COR-L47 (cell line): ENCODE measurements at places on chromosomes 12 and 14.

DNA sequence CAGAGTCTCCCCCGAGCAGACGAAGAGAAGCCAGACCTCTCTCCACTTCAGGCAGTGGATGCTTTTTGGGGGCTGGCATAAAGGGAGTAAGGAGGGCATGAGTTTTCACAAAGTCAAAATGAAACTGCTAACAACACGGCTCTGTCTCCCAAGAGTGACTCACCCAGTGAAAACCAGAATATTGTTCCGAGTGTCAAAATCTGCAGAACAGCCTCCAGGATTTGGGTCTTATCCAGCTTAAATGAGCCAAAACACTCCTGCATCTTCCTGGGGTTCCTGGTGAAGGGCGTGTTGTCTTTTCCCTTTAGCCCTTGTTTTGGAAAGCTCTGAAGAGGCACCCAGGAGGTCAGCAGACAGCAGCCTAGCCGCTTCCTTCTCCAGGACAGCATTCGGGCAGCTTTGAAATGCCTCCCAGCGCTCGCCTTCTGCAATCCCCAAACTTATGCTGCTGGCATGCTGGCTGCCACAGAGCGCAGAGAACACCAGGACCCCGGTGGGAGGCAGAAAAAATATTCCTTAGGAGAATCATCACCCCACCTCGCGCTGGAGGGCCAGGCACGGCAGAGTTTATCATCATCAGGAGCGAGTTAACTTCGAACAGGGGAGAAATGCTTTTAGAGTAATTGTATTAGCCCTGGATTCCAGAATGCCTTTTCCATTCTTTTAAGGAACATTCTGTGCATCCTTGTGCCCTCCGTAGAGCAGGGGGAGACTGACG, 117.7 kb upstream of the NCOR2 start:
- DNase-seq: no peak

DNA sequence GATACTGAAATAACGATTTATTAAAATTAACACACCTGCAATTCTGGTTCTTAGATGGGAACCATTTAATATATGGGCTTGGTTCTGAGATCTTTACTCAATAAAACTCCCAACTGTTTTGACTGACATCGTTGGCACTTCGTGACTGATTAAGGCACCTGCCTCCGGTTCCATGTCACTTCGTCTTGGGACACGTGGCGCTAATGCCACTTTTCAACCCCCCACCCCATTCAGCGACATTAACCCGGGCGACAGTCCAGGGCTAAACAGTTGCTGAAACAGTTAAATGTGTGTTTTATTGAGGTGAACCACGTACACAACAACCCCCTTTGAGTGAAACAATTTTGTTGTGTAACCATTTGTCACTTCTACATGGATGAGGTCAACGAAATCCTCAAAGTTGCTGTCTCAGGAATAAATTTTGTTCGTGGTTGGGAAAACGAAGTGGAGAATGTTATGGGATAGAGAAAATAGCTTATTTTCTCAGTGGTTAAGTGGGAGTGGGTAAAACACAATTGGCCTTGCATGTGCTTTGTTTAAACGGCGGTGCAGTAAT, 9.9 kb upstream of the SLC38A2 start:
- no peak for DNase-seq

GRCh38 chr14:72605921-72606220, 288.0 kb downstream of the DPF3 start:
- no peak for DNase-seq

- no peak for DNase-seq
Measured at GRCh38 chr14:24428628-24429394, 657 bp downstream of the CBLN3 start.

- no peak for DNase-seq
Measured at GRCh38 chr12:5220835-5221234, 177.2 kb downstream of the KCNA5 start.

- peak; percentile 83 for DNase-seq
Measured at GRCh38 chr14:20332788-20333493, at the start of gene CCNB1IP1. Gene CCNB1IP1 (minus strand): TSS chr14:20333279. CDS start chr14:20316523, 16,756 bp downstream.

- no peak for DNase-seq
Measured at GRCh38 chr12:88273875-88274274, 131.8 kb downstream of the TMTC3 start.

DNA sequence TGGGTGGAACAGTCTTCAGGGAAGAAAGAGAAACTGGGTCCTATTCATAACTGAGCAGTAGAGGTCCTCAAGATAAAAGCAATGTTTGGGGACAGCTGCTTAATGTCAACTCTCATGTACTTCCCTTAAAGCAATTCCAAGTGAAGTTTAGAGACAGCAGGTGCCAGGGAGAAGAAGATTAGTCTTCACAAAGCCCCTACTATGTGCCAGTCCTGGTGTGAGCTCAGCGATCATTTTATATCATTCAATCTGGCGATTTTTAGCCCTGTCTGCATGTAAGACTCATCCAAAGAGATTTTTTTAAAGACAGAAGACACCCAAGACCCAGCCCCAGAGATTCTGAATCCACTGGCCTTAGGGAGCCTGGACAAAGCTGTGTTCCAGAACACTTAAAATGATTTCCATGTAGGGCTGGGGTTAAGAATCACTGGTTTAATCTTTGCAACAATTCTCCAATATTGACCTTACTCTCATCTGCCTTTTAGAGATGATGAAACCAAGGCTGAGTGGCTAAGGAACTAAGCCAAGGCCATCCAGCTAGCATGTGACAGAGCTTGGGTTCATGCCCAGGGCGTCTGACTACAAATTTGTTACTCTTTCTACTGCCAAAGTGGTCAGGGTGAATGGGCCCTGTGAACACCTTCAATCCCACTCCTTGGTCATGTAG, 404.5 kb upstream of the TBX3 start:
- DNase-seq: no peak

DNA sequence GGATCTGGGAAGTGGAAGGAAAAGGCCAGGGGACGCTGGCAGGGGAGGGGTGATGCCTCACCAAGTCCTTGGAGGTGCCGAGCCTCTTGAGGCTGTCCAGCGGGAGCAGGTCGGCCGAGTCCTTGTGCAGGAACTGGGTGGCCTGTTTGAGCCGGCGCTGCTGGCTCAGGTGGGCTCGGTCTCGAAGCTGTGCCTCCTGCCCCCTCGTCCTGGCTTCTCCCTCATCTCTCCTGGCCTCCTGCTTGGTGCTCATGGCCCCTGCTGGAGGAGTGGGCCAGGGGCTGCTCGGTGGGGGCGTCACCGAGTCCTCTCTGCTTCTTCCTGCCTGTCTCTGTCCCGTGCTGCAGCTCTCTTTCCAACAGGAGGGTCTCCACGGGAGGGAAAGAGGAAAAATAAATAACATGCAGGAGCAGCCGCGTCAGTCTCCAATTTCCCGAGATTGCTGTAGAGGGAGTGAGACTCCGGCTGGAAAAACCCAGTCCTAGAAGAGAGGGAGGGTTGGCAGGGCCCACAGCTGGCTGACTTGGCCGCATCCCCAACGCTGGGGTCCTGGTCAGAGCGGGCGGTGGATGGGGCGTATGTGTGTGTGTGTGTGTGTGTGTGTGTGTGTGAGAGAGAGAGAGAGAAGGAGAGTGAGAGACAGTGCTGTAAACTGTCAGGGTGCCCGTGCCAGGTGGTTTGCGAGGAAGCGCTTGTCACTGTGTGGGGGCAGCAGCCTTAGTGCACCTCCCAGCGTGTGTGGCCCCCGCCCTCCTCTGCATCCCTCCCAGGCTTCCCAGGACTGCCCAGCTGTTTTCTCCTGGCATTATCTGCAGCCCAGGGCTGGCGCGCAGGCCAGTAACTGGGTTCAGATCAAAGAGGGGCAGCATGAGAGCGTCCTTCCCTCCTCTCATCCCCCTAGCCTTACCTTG, at the start of gene NRIP2:
Gene NRIP2, minus strand, starts transcription at position 455 of the 911 bp plus-strand sequence. Its CDS starts 52 bp downstream, at position 403.
- DNase-seq: peak; percentile 40

- no peak for DNase-seq
Measured at GRCh38 chr14:90455100-90455571, 58.3 kb downstream of the CALM1 start.

DNA sequence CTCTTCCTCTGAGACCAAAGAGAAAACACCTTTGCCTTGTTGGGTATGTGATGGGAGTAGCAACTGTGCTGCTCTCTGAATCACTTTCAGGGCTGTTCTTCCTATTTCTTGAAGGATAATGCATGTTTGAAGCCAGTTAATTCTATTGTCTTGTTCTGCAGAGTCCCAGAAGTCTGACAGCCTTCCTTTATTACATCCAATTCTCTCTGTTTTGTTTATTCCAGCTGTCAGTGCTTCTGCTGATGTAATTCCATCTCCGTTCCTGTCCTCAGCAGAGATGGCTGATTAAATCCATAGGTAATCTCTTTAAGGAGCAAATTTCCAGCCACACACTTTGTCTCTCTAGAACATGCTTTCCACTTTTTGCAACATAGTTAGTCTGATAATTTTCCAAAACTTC, 59.7 kb downstream of the MGAT4C start:
- no peak for DNase-seq

GRCh38 chr14:74627076-74627475, 15.0 kb upstream of the LTBP2 start:
- DNase-seq: no peak

GRCh38 chr12:54603872-54604271, 15.4 kb upstream of the PPP1R1A start:
- no peak for DNase-seq

DNA sequence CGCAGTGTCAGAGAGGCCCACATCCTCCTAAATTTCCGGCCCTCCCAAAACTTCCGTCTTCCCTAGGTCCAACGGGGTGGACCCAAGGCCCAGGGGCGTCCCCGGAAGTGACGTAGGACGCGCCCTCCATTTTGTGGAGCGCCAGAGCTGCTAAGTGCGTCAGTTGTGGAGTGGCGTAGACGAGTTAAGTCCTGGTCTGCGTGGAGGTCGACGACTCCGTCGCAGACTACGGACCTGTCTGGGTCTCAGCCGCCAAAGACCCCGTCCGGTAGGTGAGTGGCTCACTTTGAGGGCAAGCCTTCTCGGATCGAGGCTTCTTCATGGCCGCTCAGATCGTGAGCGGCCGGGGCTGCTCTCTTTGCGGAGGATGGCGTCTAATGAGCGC, at the start of gene SRSF5:
Gene SRSF5, plus strand, starts transcription at position 159 of the 385 bp plus-strand sequence. CDS start 1,015 bp downstream, outside the sequence.
- DNase-seq: peak; percentile 95

- no peak for DNase-seq
Measured at GRCh38 chr14:92416544-92416943, 93.6 kb downstream of the SLC24A4 start.

GRCh38 chr12:20507056-20507455, 138.7 kb downstream of the PDE3A start:
- DNase-seq: no peak

- no peak for DNase-seq
Measured at GRCh38 chr12:123118497-123118896, 32.4 kb downstream of the PITPNM2 start.

DNA sequence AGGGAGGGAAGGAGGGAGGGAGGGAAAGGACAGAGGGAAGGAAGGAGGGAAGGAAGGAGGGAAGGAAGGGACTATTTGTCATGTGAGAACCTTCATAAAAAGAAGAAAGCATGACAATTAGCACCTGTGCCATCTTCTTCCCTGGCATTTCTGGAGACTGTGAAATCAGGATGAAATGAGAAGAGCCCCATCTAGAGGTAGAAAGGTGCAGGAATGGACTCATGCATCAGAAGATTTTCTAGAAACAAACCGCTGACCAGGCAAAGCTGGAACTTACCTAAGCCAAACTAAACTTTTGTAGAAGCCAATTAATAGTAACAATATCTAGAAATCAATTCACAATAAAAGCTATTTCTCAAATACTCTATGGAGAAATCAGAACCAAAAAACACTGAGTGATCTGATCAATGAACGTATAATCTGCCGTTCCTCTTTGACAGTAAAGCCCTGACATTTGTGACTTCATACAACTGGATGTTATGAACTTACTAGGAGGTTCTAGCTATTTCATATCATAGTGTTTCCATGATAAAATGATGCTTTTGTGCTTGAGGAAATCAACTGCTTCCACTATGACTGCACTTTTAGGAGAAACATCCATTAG, 24.4 kb upstream of the CRACR2A start:
- DNase-seq: peak; percentile 22
